Aortic smooth muscle cell (primary cell): ENCODE measurements at places on chromosomes 1 and 21. TPM values are rescaled to one million over a fixed set of nuclear protein-coding genes. Genes with fewer than 3 reads are reported as not detected.

The SLC2A5 gene
- 0.53 and 0.62 TPM in 2 replicates for total RNA-seq

The LIPI gene
- total RNA-seq = not detected in 2 replicates

The OR2T12 gene
- not detected in 2 replicates for total RNA-seq

The COL16A1 gene
- total RNA-seq = 48.1 and 59.5 TPM in 2 replicates

The C2CD4D gene
- total RNA-seq = not detected in 2 replicates

The CYP4Z1 gene
- 0.13 TPM in 1 of 2 replicates, not detected in the other for total RNA-seq

The KCNC4 gene
- total RNA-seq = 1.1 TPM in 2 replicates

The KCNK2 gene
- total RNA-seq = 2.8 and 9.5 TPM in 2 replicates

The GUCA2B gene
- not detected in 2 replicates for total RNA-seq

The PCP4L1 gene
- not detected in 2 replicates for total RNA-seq

The PGBD2 gene
- 4.0 and 4.5 TPM in 2 replicates for total RNA-seq

The PTPRU gene
- 4.0 and 12.0 TPM in 2 replicates for total RNA-seq

The MYOG gene
- total RNA-seq = not detected in 2 replicates

The AIM2 gene
- not detected in 2 replicates for total RNA-seq

The CFHR3 gene
- total RNA-seq = 0.06 TPM in 1 of 2 replicates, not detected in the other

The HPCAL4 gene
- total RNA-seq = not detected in 2 replicates

The KCNAB2 gene
- 2.4 and 2.8 TPM in 2 replicates for total RNA-seq

The CFHR1 gene
- total RNA-seq = 0.12 and 0.13 TPM in 2 replicates

The GGPS1 gene
- total RNA-seq = 20.3 and 25.1 TPM in 2 replicates

The CCDC17 gene
- total RNA-seq = 0.53 and 0.75 TPM in 2 replicates

The TMEM51 gene
- total RNA-seq = 2.7 and 4.2 TPM in 2 replicates

The LAMB3 gene
- total RNA-seq = 48.4 and 49.8 TPM in 2 replicates

The IARS2 gene
- total RNA-seq = 119 and 124 TPM in 2 replicates

The LCE1F gene
- not detected in 2 replicates for total RNA-seq

The OPRD1 gene
- total RNA-seq = under 0.01 TPM in 1 of 2 replicates, not detected in the other

The SLC25A34 gene
- total RNA-seq = 0.26 and 0.62 TPM in 2 replicates

The CELA2A gene
- total RNA-seq = not detected in 2 replicates

The SLC26A9 gene
- total RNA-seq = not detected in 2 replicates

The DNASE2B gene
- not detected in 2 replicates for total RNA-seq

The OR2T6 gene
- not detected in 2 replicates for total RNA-seq

The AK5 gene
- total RNA-seq = 8.8 and 21.0 TPM in 2 replicates

The SLC22A15 gene
- 1.3 and 1.9 TPM in 2 replicates for total RNA-seq

The SLC25A33 gene
- 3.8 and 4.2 TPM in 2 replicates for total RNA-seq

The POFUT2 gene
- total RNA-seq = 38.7 and 40.0 TPM in 2 replicates

The PTCH2 gene
- 0.12 and 0.40 TPM in 2 replicates for total RNA-seq

The RBM15 gene
- total RNA-seq = 24.5 and 37.1 TPM in 2 replicates

The ACKR1 gene
- total RNA-seq = not detected in 2 replicates

The AMY1A gene
- total RNA-seq = not detected in 2 replicates

The APCS gene
- not detected in 2 replicates for total RNA-seq

The PDC gene
- 0.06 TPM in 1 of 2 replicates, not detected in the other for total RNA-seq

The PTGER3 gene
- total RNA-seq = 0.13 and 0.37 TPM in 2 replicates

The AMY2A gene
- total RNA-seq = not detected in 2 replicates

The TAL1 gene
- total RNA-seq = 0.31 and 0.66 TPM in 2 replicates

The PEF1 gene
- total RNA-seq = 59.8 and 64.8 TPM in 2 replicates

The SPRR1B gene
- total RNA-seq = not detected in 2 replicates

The FASLG gene
- total RNA-seq = not detected in 2 replicates

The FCER1G gene
- total RNA-seq = not detected in 2 replicates

The KCNQ4 gene
- under 0.01 and 0.06 TPM in 2 replicates for total RNA-seq

The KMO gene
- 0.06 and 0.53 TPM in 2 replicates for total RNA-seq

The LINGO4 gene
- not detected in 2 replicates for total RNA-seq

The ARPC5 gene
- total RNA-seq = 302 and 512 TPM in 2 replicates

The KCNN3 gene
- 0.13 and 0.25 TPM in 2 replicates for total RNA-seq

The DNAJC28 gene
- 1.6 and 1.8 TPM in 2 replicates for total RNA-seq

The NCF2 gene
- under 0.01 and 0.19 TPM in 2 replicates for total RNA-seq

The DHRS3 gene
- total RNA-seq = 37.7 and 61.7 TPM in 2 replicates
